CD8-positive, alpha-beta memory T cell (primary cell): ENCODE measurements at places on chromosomes 12 and 14. TPM values are rescaled to one million over a fixed set of nuclear protein-coding genes. Genes with fewer than 3 reads are reported as not detected.
A peak's percentile ranks its signal among the peaks of the same experiment; 100 is the strongest.

Gene CD27
- 111 TPM for total RNA-seq

Gene FAM181A
- not detected for total RNA-seq

Gene DAZAP2
- total RNA-seq: 100 TPM

Gene SERPINA4
- total RNA-seq: not detected

Gene ZDHHC22
- total RNA-seq: not detected

Gene CKAP4
- 11.3 TPM for total RNA-seq

Gene C12orf56
- total RNA-seq: not detected

Gene MMP17
- total RNA-seq: 0.29 TPM

DNA sequence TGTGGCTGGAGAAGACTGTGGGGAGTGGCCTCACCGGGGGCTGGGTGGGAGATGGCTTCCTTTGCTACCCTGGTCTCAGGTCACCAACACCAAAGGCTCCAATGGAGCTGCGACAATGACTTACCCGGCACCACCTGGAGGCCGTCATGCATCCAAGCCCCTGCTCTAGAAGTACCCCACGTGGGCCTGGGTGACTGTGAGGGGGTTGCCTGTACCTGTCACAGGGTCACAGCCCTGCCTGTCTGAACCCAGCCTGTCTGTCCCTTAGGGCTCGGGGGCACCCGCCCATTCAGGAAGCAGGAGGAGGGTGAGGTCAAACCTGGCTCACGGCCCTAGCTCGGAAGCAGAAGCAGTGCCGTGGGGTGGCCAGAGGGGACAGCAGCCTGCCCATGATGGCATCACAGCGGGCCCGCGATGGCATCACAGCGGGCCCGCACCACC is 18.9 kb downstream of the ABCB9 start:
- DNase-seq: no peak

DNA sequence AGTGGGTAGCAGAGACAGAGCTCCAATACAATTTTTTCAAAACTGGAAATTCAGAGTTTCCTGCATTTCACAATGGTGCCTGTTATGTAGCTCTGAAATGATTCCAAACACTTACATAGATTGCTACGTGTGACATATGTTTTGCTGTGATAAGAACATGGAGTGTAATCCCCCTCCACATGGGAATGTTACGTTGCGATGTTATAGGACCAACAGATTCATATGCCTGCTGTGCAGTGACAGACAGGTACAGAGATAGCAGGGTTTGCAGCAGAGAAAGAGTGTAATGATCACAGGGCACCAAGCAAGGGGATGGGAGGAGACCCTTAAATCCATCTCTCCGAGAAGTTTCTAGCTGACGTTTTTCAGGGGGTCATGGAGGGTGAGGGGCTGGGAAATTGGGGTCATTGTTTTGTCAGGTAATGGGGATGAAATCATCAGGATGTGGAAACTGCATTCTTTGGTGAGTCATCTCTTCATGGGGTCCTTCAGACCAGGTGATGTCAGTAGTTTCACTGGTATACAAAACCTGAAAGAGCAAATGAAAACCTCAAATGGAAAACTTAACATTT is 76.6 kb upstream of the OSBPL8 start:
- DNase-seq: no peak

- no peak for DNase-seq
These were observed 27.0 kb downstream of the MAP3K9 start for GRCh38 chr14:70782361-70782760.

DNA sequence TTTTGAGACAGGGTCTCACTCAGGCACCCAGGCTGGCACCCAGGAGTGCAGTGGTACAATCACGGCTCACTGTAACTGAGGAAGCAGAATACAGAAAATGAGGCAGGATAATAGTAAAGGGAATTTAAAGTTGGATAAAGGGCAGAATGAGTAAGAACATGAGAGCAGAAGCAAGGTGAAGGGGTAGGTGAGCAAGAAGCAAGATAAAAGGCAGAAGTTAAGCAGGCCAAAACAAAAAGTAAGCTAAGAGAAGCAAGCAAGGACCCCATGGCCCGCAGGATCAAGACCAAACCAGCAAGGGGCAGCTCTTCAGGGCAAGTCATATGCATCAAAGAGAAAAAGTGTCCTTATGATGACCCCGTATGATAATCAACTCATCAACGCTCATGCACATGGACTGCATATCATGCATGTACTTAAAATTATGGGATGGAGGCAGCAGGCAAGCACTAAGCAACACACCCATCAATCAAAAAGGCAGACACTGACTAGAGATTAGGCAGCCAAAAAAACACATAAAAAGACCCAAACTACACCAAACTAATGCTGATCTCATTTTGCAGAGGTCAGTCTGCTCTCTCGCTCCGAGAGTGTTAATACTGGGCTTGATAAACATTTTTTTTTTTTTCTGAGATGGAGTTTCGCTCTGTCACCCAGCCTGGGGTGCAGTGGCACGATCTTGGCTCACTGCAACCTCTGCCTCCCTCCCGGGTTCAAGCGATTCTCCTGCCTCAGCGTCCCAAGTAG is 11.6 kb downstream of the TIMELESS start:
- no peak for DNase-seq

- DNase-seq: no peak
These were observed 120.4 kb upstream of the TMCC3 start for GRCh38 chr12:94770791-94771190.

- DNase-seq: no peak
These were observed 581.1 kb upstream of the MGAT4C start for GRCh38 chr12:86837246-86837645.

DNA sequence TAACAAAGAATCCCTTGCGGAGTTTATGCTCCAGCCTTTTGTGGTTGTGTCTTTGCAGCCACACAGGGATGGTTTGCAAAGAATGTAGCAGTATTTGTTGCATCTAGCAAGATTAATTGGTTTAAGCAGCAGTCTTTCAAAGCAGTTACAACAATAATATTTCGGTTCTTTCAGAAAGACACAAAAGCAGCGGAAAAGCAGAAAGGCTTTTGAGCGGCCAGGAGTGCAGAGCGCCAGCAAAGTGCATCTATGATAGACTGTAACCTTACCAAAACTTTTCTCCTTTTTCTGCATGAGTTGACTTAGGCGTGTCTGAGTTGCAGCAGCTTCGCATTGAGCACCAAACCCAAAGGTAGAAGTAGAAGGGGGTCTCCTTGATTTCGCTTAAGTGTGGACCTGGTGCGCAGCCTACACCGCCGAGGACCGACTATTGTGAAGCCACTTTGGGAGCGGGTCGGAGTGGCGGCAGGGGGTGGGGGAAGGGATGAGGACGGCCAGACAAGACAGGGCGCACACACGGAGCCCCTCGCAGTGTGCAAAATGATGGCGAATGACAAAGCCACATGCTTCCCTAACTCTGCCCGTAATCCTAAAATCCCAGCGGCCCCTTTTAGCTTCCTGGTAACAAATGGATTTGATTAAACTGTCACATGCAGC is 1.2 kb downstream of the LMO3 start:
- DNase-seq: no peak

GRCh38 chr14:56886471-56887062 is 76.3 kb upstream of the OTX2 start:
- no peak for DNase-seq

GRCh38 chr12:55256831-55257230 is 12.4 kb downstream of the OR6C74 start:
- DNase-seq: no peak

GRCh38 chr12:56998981-56999380 is 7.4 kb downstream of the ZBTB39 start:
- DNase-seq: no peak

DNA sequence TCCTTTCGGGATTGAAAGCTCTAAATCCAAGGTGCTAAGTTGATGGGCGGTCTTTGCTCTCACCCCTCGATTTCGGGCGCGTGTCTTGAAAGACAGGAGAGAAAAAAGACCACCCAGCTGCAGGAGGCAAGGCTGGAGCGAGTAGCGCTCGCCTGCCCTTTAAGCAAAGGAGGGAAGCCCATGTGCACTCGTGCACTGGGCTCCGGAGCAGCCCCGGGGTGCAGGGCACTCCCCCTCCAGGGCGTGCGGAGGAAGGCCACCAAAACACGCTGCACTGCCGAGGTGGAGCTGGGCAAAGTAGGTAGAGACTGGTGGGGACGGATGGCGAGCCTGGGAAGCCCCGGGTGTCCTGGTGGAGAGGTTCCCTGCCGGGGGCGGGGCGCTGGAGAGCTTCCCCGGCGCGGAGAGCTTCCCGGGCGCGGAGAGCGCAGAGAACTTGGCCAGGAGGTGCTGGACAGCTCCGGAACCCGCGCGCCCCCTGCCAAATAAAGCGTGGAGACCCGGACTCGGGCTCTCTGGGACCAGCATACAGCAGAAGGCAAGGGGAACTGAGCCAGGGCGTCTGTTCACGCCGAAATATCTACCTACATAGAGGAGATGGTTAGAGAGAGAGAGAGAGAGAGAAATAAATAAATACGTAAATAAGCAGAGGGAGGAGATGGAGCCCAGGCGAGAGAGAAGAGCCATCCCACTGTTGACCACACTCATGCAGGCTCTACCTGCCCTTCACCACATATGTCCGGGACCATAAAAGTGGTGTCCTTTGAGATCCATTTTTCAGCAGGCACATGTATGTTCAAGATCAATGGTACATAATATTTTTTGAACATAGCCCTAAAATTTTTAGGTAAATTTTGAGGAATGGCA is 662 bp upstream of the NELL2 start:
- DNase-seq: peak; percentile 64

- DNase-seq: no peak
These were observed 23.9 kb downstream of the TC2N start for GRCh38 chr14:91843437-91843836.

- no peak for DNase-seq
These were observed 64.2 kb downstream of the CLMN start for GRCh38 chr14:95255487-95255886.

DNA sequence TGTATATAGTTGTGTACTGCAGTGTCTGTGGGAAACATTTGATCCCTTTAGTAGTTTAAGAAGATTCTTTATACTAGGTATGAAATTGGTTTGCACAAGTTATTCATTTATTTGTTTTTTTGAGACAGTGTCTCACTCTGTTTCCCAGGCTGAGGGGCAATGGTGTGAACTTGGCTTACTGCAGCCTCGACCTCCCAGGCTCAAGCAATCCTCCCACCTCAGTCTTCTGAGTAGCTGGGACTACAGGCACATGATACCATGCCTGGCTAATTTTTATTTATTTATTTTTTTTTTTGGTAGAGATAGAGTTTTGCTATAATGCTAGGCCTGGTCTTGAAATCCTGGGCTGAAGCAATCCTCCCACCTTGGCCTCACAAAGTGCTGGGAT is 209.4 kb downstream of the RASSF9 start:
- DNase-seq: no peak

DNA sequence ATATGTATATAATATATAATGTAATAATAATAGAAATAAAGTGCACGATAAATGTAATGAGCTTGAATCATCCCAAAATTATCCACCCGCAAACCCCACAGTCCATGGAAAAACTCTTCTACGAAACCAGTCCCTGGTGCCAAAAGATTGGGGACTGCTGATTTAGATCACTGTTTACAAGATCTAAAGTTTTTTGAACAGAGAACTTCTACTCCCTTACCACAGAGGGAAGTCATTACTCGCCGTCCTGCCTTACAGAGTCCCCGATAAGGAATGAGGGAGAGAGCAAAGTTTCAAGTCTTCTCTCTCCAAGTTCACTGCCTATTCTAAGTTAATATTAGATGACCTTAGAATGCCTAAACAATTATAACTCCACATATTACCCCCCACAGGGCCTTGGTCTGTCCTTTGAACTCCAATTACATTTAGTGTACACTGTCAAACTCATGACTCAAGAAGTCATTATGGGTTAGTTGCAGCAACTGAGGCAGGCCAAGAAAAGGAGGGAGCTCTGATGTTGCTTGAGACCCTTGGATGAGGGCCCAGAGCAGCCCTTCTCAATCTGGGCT is 21.8 kb upstream of the DHRS4 start:
- no peak for DNase-seq

GRCh38 chr14:20603813-20604690 is 12.9 kb upstream of the RNASE12 start:
- no peak for DNase-seq

GRCh38 chr14:76329154-76329928 is 46.6 kb upstream of the ESRRB start:
- DNase-seq: no peak

DNA sequence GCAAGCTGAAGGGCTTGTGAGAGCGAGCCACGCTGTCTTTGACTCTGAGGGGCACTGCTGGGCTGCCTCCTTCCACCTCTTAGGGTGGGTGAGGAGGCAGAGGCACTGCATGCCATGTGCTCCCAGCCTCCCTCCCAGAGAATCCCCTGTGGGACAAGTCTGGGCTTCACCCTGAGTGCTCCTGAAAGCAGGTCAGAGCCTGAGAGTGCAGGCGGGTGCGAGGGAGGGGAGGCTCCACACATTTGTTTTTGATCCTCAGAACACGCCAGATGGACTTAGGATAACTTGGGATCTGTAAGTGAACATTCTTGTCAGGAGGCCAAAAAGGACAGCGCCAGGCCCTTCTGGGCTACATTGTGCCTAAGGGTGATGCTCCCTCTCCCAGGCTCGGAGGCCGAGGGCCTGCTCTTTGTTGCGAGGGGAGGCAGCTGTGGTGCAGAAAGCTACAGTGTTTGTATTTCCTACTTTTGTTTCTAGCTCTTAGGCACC is 155.4 kb downstream of the TMX1 start:
- no peak for DNase-seq

DNA sequence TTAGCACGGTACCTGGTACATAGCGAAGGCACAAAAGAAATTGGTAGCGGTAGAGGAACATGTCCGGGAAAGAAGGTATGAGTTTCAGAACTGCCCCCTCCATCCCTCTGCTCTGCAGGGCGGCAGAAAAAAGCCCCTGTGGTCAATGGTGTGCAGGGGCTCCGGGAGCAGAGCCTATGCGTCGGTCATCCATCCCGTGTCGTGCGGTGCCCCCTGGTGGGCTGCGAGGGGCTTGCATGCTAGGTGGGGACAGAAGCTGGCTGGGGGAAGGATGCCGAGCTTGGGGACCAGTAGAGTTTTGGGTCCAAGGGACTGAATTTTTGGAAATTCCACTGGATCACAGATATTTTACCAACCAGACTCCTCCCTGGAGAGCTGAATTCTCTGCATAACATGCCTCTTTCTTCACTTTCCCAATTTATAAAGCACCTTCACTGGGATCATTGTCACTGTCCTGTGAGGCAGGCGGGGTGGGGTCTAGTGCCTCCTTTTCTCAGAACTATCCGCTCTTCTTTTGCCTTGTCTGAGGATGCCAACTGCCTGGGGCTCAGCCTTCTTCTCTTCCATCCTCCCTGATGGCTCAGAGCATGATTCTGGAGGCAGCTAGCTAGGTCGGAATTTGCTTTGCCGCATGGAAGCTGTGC is 148.7 kb downstream of the SMOC1 start:
- DNase-seq: peak; percentile 21

DNA sequence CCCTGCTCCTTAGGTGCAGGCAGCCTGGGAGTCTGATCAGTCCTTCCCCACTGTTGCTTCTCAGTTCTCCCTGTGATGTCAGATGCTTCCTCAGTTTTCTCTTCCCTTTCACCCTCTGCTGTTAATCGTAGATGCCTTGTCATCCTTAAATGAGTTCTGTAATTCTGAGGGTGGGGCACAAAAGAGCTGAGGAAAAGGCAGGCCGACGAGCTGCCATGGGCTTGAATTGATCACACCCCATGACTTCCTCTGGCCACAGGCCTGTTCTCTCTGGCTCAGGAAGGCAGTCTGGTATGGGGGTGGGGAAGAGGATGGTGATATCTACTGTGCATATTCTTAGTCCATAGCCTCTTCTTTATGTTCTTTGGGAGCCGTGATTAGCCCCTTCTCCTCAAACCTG is 5.2 kb upstream of the AP1G2 start:
- DNase-seq: no peak

- no peak for DNase-seq
These were observed 337.7 kb downstream of the TMEM121 start for GRCh38 chr14:105864116-105864515.

- no peak for DNase-seq
These were observed 14.7 kb upstream of the KRT86 start for GRCh38 chr12:52259657-52260243.

GRCh38 chr14:106586098-106586704 is 1059.8 kb downstream of the TMEM121 start:
- DNase-seq: peak; percentile 49
